ENCODE measurements at places on chromosomes 1 and 21.

DNA sequence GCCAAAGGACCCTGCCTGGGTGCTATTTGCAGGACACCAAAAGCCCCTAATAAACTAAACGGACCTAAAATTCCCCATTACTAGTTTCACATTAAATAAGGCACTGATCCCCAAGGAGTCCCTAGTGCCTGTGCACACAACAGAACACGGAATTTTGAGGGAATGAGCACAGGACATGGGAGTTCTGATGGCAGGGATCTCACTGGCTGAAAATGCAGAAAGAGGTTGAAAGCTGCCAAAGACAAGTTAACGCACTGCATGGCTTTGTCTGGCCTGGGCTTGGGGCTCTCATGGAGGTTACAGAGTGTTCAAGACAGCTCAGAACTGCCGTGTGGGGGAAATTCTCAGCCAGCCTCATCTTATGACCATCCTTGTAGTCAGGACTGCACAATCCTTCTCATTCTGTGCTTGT, 15.6 kb upstream of the ATP1B1 start:
- no peak for DNase-seq

DNA sequence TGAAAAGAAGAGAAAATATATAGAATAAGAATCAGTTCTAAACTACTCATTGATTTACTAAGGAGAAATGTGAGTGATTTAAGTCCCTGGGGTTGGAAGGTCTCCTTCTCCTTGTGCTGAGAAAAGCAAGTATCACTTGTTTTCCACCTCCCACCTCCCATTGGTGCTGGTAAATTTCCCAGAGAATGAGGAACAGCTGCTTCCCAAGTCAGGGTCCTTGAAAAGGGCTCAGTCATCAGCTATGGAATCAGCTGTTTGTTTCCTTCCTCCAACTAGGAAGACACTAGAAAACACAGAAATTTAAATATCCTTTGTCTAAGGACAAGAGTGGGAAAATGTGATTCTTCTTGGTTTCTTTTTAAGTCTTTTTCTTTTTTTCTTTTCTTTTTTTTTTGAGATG, 131.3 kb upstream of the C1orf21 start:
- DNase-seq: no peak

DNA sequence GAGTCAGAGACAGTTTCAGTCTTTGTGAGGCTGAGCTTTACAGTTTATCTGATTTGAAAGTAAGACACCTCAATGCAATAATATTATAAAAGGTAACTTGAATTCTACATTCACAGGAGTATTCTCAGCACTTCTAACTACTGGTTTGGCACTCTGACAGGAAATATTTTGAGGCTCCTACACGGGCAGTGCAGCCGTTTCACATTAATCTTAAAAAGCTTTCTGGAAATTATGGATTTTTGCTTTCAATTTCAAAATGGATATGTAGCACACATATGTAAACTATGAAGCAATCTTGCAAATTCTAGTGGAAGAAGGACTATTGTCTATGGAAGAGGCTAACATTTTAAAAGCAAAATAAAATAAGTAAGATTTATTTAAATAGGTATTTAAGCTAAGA, 262.9 kb upstream of the SNX7 start:
- no peak for DNase-seq

DNA sequence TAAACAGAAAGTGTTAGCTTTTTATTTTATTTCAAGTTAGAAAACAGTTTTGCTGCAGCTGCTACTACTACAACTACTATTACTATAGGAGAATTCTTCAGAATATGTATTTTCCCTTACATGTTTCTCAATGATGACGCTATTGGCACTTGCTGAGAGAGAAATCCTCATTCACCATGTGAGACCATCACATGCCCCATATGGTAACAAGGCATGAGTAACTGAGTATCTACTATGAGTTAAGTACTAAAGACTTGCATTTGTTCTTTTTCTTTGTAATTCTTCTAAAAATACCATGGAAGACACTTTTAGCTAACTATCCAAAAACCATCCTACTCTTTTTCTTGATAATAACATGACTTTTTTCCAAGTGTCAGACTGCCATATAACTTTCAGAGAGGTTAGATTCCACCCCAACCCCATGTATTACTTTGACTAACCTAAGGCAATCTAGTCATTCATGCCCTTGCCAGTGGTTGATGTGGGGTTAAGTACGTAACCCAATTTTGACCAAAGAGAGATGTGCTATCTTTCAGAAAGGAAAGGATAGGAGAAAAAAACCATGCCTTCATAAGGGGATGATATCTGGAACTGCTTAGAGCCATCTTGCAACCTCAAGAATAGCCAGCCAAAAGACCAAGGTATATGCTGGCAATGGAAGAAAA, 42.9 kb downstream of the COP1 start:
- DNase-seq: no peak

Measured in HuH-7 (cell line).